ENCODE measurements at places on chromosomes 4 and X.

GRCh38 chr4:7195141-7195515 is 2.8 kb downstream of the SORCS2 start:
- DNase-seq, result no peak

DNA sequence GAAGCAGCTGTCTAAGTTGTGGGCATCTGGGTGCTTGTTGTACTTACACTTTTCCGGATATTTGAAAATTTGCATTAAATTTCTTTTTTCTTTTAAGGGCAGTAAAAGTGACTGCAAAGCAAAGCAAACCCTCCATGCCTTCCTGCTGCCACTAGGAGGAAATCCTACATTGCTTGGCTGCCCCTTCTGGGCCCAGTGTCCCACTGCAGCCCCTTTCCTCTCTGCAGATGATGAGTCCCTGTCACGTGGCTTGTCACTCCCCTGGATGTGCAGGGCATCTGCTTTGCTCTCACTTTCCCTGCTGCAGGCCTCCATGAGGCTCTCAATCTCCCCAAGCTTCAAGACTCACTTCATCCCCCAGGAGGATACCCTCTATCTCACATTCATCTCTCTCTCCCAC is 12.7 kb downstream of the TSR2 start:
- DNase-seq, result no peak

DNA sequence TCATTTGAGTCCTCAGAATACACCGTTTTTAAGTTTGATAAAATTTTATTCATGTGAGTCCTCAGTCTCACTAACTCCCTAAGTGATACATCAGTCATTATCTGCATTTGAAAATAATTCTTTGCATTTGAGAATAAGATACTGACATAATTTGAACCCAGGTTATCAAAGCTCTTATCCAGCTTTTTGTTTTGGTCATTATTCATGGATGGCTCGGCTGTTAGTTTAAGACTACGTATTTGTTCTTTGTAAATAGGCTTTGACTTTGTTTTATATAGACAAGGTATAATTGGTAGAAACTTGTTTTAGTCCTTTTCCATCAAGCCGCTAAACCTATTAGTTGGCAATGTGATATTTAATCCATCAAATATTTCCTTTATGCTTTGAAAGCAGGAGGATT is 7.9 kb downstream of the SPRY1 start:
- no peak for DNase-seq

DNA sequence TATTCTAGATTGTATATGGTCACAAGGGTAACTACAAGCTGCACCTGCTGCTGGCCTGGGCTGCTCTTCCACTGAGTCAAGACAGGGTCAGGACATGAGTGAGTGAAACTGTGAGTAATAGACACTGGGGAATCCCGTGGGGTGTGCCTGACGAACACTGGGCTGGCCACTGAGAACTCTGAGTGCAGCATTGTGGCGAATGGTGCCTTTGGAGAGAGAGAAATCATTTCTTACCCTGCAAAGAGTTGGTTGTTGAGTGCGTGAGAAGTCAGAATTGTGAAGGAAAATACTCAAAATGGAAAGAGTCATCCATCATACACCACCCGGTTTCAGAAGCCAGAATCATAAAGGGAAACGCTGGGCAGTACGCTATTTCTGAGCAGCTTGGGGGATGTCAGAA is 43.1 kb upstream of the LSM6 start:
- DNase-seq, result no peak

- no peak for DNase-seq
Observed at GRCh38 chr4:40843696-40844095, 93.9 kb downstream of the NSUN7 start.
